ENCODE measurements at places on chromosomes 6 and 20.

DNA sequence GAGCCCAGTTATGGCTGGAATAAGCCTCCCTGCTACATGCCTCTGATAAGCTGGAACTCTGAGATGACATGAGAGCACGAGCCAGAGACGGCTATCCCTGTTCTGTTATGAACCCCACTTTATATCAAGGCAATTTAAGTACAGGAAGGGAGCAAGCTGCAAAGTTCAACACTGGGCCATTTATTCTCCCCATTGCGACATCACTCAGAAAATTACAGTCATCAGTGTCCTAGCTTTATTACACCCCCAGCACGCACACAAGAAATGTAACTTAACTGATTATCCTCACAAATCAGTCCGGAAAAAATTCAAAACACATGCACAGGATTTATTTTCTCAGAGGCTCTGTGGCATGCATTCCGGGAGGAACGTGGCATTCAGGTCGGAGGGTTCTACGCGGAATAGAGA, 125.3 kb upstream of the SLC2A12 start:
- DNase-seq: no peak

DNA sequence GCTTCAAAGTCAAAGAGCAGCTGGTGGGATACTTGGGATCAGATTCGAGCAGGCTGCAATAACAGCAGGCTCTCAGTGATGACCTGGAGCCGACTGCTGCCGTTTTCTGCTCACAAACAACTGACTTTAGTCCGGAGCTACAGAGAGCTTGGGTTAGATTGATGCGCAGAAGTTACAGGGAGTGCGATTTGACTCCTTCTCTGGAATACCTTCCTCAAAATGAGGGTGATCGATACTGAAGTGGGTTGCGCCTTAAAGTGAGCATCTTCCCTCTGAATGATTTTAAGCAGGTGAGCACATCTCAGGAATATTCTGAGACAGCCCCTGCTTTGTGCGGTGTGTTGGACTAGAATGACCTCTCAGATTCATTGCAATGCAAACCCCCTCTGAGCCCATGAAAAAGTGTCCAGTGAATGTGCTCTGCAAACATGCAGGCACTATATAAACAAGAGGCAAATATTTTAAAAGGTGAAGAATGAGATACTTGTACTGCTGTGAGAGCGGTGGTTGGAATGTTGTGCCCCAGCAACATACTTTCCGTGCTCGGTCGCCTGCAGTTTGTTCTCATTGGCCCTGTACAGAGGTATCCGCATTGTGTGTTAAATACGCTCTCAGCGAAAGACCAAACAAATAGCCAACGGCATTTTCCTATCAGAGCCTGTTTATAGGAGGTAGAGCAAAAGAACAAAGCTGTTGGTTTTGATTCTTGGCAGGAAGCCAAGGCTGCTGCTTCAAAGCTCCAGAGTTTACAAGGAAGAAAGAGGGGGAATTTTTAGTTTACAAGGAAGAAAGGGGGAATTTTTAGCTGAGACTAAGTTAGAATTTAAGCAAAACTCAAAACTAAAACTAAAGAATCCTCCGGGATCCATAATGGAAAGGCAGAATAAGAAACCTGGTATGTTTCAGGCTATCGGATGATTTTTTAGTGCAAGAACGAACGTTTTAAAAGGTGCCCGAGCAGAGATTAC, 67.7 kb downstream of the PHACTR2 start:
- DNase-seq: peak; percentile 4

DNA sequence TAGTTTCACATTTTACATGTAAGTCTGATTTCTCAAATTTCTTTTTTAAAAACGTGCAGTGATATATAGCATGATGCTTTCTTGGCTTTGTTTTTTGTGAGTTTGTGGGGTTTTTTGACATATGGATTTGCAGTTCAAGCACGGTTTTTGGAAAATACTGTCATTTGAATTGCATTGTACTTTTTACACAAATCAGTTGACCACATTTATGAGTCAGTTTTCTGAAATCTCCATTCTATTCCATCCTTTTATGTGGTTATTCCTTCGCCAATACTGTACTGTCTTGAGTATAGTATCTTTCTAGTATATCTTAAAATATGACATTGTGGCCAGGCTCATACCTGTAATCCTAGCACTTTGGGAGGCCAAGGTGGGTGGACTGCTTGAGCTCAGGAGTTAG, 890.0 kb upstream of the CITED2 start:
- DNase-seq: no peak

- DNase-seq: no peak
Measured at GRCh38 chr6:151007076-151007475, 141.6 kb downstream of the MTHFD1L start.

DNA sequence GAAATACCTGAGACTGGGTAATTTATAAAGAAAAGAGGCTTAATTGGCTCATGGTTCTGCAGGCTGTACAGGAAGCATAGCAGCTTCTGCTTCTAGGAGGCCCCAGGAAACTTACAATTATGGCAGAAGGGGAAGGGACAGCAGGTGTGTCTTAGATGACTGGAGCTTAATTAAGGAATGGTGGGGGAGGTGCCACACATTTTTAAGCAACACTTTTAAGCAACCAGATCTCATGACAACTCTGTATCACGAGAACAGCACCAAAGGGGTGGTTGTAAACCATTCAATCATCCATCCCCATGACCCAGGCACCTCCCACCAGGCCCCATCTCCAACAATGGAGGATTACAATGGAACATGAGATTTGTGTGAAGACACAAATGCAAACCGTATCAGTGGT, 26.9 kb downstream of the FIG4 start:
- DNase-seq: no peak
